ENCODE measurements at places on chromosomes 13 and 19.
A peak's percentile ranks its signal among the peaks of the same experiment; 100 is the strongest.

DNA sequence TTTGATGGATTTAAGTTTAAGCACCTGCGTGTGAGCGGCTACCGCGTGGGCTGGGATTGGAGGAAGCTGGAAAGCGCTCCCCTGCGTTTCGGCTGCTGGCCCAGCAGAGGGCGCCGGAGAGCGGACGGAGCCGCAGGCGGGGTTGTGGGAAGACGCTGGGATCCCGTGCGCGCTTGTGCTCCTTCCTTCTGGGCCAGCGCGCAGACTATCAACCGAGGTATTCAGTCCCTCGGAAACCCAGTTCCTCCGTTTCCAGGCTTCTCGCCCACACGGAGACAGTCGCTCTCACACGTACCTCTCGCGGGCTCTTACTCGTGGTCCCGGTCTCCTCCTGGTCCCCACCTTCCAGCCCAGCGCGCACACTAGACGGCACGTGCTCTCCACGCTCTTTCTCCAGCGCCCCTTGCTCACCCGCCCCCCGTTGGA is 28.8 kb downstream of the EPN1 start:
- DNase-seq = peak; percentile 4

- DNase-seq = no peak
These were observed 79.8 kb upstream of the FLT1 start for GRCh38 chr13:28574617-28575142.

DNA sequence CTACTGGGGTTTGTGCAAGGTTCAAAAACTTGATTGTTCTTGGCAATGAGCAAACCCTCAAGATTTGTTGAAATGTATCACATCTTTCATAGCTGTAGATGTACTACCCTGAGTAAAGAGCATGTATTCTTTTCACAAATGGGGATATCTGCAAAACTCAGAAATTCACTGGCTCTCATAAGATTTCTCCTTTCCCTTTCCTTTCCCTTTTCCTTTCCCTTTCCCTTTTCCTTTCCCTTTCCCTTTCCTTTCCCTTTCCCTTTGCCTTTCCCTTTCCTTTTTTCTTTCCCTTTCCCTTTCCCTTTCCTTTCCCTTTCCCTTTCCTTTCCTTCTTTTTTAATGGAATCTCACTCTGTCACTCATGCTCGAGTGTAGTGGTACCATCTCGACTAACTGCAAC is 69.1 kb downstream of the FNDC3A start:
- no peak for DNase-seq

GRCh38 chr13:49545661-49546060 is 39.7 kb downstream of the RCBTB1 start:
- DNase-seq = no peak

- no peak for DNase-seq
These were observed 9.3 kb upstream of the LAIR1 start for GRCh38 chr19:54373781-54374631.

- no peak for DNase-seq
These were observed 17.7 kb downstream of the SBNO2 start for GRCh38 chr19:1156305-1156801.

GRCh38 chr13:24362435-24362952 is 53.1 kb downstream of the C1QTNF9 start:
- no peak for DNase-seq

DNA sequence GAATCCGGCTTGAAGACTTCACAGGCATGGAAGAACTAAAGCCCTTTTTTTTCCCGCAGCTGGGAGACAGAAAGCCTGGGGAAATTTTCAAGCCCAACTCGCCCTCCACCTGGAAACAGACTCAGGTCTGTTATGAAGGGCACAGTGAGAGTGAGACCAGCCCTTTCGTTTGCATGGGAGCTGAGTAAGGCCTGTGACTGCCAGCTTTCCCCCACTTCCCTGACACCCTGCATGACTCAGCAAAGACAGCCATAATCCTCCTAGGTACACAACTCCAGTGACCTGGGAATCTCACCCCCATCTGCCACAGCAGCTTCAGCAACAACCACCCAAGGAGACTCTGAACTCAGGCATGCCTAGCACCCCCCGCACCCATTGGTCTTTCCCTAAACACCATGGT is 87.6 kb upstream of the ZNF91 start:
- DNase-seq = no peak

DNA sequence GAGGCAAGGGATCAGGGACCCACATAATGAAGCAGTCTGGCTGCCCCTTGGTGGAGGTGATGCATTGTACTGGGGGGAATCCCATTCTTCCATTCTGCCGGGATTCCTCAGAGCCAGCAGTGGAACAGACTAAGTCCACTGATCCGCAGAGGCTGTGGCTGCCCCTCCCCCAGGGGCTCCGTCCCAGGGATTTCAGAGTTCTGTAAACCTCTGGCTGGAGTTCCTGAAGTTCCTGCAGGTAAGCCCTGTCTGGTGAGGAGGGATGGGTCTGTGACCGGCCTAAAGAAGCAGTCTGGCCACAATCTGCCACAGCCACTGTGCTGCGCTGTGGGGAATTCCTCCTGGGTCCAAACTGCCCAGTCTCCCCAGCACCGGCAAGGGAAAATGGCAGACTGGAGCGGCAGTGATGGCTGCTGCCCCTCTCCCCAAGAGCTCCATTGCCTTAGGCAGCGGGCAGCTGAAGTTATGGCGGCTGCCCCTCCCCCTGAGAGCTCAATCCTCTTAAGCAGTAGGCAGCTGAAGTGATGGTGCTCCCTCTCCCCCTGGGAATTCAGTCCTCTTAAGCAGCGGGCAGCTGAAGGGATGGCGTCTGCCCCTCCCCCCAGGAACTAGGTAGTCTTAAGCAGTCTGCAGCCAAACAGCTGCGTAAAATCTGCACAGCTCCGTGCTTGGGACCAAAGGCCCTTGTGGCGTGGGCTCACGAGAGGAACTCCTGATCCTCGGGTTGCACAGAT is 155.7 kb downstream of the PCDH17 start:
- no peak for DNase-seq

GRCh38 chr19:35903550-35904179 is 1.3 kb downstream of the HCST start:
- peak; percentile 84 for DNase-seq

GRCh38 chr13:32737111-32737571 is 150.9 kb downstream of the PDS5B start:
- no peak for DNase-seq

GRCh38 chr13:102947745-102948405 is 102.0 kb downstream of the ERCC5 start:
- DNase-seq = no peak

GRCh38 chr19:20513189-20513904 is 52.2 kb downstream of the ZNF737 start:
- no peak for DNase-seq

GRCh38 chr13:36885901-36886300 is 34.1 kb downstream of the SMAD9 start:
- no peak for DNase-seq

GRCh38 chr13:19604306-19604705 is 29.2 kb upstream of the MPHOSPH8 start:
- no peak for DNase-seq

DNA sequence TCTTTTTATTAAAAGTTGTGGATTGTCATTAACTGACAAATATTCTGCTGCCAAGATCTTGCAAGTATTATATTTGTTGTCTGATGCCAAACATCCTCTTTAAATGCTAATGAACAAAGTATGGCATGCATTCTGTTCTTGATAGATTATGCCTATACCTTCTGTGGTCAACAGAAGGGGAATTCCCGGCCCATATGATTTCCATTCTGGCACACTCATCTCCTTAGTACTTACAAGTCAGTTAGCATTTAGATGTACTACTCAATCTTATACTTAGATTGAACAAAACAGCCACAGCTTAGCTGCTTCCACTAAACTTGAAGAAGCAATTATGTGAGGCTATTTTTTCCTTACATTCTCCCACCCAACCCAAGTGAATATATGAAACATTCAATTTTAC is 246.1 kb upstream of the DACH1 start:
- no peak for DNase-seq

DNA sequence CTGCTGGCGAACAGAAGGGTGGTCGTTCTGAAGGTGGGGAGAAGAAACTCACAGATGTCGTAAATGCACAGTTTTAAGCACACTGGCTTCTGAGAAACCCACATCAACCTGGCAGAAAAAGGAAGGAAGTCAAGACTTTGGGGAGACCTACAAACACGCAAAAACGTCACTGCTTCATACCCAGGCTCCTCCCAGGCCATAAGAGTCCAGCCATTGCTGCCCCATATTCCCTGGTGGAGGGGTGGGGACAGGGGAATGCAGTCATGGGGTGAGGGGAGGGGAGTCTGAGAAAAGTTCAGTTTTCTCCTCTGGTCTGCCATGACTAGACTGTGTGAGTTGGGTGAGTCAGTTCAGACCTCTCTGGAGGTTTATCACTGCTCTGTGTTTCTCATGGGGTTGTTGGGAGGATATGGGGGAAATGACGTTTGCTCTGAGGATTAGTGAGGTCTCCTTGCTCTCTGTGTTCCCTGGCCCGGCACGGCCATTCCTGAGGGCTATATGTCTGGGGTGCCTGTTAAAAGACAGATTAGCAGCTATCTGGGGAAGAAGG is 139.0 kb downstream of the FLT1 start:
- no peak for DNase-seq

- no peak for DNase-seq
These were observed 36.4 kb upstream of the NANOS3 start for GRCh38 chr19:13840305-13841085.

DNA sequence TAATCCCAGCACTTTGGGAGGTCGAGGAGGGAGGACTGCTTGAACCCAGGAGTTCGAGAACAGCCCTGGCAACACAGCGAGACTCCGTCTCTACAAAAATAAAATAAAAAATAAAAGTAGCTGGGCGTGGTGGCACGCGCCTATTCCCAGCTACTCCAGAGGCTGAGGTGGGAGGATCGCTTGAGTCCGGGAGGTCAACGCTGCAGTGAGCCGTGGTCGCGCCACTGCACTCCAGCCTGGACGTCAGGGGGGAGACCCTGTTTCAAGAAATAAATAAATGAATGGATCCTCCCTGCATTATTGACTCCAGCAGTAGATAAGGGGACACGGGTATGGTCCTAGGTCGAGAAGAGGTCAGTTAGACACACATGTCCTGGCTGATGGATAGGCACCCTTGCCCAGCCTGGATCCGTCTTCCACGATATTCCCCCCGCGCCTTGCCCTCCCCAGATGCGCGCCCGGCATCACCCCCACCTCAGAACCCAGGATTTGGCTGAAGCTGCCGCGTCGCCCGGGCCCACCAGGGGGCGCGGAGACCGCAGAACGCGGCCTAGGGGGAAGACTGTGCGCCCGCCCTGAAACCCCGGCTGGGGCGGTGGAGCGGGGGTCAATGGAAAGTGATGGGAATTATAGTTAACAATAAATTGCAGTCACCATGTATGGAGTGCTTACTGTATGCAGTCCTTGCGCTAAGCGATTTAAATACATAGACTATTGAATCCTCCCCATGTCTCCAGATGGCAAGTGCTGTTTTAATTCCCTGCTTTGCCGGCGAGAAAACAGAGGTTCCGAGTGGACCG is 2.1 kb upstream of the HOOK2 start:
- DNase-seq = peak; percentile 70

DNA sequence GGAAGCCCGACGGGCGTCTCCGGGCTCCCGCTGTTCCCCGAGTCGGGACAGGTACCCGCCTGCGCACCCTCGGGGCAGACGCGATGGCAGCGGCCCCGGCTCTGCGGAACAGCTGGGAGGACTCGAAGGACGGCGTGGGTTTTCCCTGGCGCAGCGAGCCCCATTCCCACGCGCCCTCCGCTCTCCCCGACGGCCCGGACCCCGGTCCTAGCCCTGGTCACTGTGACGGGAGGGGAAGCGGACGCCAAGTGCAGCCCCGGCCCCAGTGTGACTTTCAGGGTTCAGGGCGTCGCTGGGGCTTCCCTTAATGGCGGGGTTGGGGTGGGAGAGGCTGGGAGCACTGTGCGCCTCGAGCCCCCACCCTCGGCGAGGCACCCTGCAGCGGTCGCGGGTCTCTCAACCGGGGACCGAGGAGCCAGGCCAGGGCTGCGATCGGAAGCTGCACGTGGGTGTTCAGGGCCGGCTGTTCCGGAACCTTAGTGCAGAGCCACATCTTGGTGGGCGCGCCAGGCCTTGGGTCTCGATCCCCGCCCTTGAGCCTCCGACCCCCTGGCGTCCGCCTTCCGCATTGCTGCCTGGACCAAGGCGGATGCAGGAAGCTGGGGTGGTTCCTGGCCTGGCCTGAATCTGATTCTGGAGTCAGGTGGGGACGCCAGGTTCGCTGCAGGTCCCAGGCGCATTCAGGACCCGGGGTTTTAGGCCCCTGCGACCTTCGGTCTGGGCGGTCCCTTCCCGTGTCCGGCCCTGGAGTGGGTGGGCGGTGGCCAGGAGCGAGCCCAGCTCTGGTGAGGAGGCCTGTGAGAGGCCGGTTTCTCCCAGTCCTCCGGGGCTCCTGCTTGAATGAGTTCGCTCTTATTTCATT is 3.5 kb downstream of the LGALS7B start:
- DNase-seq = peak; percentile 8

DNA sequence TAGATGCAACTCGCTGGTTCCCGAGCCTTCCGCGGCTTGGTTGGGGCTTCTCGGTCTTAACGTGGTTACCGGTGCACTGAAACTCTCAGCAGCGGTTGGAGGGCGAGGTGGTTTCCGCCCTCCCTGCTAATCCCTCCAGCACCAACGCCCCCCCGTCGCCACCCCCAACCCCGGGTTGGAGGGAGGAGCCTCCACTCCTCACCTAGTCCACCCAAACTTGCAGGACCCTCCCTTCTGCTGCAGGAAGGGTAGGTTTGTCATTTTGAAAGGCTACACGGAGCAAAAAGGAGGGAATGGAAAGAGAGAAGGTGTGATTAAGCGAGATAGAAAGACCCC is 465.0 kb downstream of the ITGBL1 start:
- DNase-seq = no peak

DNA sequence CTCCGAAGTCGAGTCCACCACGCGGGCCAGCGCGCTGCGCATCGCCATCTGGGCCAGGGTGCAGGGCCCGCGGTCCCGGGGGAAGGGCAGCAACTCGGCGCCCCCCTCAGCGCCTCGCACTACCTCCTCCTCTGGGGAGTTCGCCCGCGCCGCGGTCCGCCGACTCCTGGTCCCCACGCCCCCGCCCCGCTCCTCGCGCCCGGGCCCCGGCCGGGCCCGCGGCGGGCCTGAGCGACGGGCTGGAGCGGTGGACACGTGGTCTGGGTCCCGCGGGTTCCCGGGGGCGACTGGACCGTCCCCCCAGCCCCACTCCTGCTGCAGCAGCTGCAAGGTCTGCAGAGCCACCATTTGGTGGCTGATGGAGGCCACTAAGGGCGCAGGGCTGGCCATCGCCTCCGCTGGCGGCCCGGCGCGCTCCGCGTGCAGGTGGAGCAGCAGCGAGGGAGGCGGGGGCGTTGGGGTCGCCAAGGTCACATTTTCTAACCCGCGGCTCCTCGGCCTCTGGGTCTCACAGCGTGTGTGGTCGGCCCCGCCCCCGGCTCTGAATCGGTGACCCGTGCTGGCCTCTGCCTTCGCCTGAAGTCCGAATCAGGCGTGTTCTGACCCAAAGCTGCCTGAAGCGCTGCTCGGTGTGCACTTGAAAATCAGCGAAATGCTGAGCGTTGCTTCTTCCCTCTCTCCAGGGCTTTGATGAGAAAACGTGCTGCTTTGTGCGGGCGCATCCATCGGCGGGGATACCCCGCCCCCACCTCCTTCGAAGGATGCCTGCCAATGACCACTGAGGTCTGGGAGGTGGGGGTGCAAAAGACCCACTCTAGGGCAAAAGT is at the start of gene DLEU7:
DLEU7 (minus strand) TSS at position 436 of the 827 bp plus-strand sequence; CDS start at position 390, 46 bp downstream.
- DNase-seq = no peak
